ENCODE measurements at places on chromosomes 5 and 9. TPM values are rescaled to one million over a fixed set of nuclear protein-coding genes. Genes with fewer than 3 reads are reported as not detected.

EXOSC2 gene
- 43.3 TPM for total RNA-seq

DNA sequence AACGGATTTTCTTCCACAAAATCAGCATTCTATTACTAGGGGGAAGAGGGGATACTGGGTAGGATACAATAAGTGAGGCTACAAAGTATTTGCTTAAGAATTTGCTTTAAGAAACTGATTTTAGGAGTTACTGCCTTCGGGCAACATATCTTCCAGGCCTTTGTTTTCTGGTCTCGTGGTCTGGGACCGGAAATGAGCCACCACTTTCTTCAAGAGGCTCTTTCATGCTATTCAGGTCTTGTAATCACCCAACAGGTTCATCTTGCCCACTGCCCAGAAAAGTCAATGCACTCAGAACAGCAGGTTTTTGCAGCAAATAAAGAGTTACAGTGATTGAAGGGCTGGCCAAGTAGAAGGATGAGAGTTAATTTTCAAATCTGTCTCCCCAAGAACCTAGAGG is 6.6 kb upstream of the AOPEP start:
- H3K36me3 ChIP-seq, result no peaks in the 10 kb centered on the region
- no peak overlapping the region for H3K4me3 ChIP-seq
- H3K27me3 ChIP-seq, result peaks cover 3% of the 10 kb centered on the region
- no peak for DNase-seq

GRCh38 chr5:173693670-173694069 is 77.2 kb upstream of the BOD1 start:
- peaks cover 8% of the 10 kb centered on the region for H3K4me1 ChIP-seq
- no peaks in the 10 kb centered on the region for H3K36me3 ChIP-seq
- H3K4me3 ChIP-seq, result no peak overlapping the region
- no peak for DNase-seq
- H3K27ac ChIP-seq, result no peak overlapping the region

GRCh38 chr5:54988218-54988617 is 2.8 kb upstream of the ESM1 start:
- no peak overlapping the region for H3K27ac ChIP-seq
- no peaks in the 10 kb centered on the region for H3K27me3 ChIP-seq
- no peak for DNase-seq
- H3K4me3 ChIP-seq, result no peak overlapping the region

DNA sequence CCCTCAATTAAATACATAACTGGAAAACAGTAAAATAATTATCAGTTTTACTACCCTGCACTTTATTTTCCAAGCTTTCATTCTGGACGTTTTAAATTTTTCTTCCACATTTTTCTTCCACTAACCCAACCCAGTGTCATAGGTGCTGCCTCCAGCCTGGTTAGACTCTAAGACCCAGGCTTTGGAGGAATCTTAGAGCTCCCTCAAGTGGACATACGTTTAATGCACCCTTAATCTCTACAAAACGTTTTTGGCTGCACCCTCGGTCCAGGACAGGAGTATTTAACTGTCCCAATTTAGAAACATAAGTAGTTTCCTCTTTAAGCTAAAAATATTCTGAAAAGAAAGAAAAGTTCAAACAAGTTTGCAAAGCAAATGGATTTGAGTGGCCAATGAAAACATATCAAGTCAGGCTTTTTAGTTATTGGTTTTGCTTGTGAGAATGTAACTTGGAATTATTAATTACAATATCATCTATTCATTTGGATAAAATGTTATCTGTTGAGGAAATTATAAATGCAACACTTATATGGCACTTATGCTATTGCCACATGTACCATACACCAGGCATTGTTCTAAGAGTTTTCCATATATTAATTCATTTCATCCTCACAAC is 38.9 kb downstream of the CDH6 start:
- peaks cover 3% of the 10 kb centered on the region for H3K36me3 ChIP-seq
- H3K27ac ChIP-seq, result no peak overlapping the region
- peaks cover 33% of the 10 kb centered on the region for H3K4me1 ChIP-seq
- DNase-seq, result no peak
- no peak overlapping the region for H3K4me3 ChIP-seq
- peaks cover 7% of the 10 kb centered on the region for H3K27me3 ChIP-seq
